ENCODE measurements at places on chromosomes 13 and 19.

GRCh38 chr19:5250127-5250659 lies 90.4 kb downstream of the PTPRS start:
- DNase-seq = no peak

DNA sequence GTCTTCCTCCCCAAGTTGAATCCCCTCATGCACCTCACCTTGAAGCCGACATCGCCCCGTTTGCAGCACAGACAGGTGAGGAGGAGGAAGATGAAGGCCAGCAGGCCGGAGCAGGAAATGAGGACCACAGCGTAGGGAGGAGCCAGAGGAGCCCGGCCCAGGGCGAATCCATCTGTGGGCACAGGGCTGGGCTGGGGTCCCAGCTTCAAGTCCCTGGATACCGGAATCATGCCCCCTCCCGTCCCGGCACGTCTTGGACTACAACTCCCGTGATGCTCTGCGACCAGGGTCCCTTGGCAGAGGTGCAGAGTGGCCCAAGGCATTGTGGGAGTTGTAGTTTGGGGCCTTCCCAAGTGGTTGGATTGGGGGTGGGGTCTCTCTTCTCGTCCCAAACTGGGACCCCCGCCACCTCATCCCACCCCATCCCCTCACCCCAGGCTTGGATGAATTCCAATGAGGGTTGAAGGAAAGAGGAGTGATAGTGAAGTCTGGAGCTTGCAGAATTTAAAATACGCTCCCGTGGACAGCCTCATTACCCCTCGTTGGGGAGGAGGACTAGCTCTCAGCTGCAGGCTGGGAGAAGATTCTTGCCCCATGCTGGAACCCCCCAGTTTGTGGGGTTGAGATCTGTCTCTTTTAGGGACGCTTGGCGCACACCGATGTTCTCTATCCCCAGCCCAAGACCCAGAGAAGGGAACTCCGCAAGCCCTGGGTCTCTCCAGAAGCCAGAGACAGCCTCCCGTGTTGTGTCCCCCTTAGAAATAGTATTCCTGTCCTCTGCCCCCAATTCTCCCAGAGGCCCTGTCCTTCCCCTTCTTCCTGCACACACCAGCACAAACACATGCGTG lies 990 bp downstream of the LMTK3 start:
- peak; percentile 78 for DNase-seq

GRCh38 chr19:8251025-8251472 lies 41.9 kb downstream of the CERS4 start:
- no peak for DNase-seq

- no peak for DNase-seq
Observed at GRCh38 chr19:17778968-17779929, 15.7 kb upstream of the B3GNT3 start.

DNA sequence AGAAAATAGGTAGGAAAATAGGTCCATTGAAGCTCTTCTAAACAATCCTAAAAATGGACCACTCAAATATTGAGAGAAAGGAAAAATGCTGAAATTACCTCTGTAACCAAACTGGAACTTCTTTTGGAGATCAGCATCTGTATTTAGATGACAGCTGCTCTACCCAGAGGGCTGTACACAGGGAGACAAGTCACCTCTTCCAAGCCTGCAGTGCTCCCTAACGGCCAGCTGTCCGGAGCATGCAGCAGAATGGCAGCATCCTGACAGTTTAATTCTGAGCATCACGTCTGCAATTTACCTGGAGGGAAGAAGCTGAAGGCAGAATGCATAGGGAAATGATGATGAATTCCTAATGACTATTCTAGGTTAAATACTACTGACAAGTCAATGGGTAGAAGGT lies 62.8 kb upstream of the DIAPH3 start:
- DNase-seq = no peak

GRCh38 chr13:84985860-84986259 lies 813.4 kb downstream of the SLITRK6 start:
- no peak for DNase-seq

DNA sequence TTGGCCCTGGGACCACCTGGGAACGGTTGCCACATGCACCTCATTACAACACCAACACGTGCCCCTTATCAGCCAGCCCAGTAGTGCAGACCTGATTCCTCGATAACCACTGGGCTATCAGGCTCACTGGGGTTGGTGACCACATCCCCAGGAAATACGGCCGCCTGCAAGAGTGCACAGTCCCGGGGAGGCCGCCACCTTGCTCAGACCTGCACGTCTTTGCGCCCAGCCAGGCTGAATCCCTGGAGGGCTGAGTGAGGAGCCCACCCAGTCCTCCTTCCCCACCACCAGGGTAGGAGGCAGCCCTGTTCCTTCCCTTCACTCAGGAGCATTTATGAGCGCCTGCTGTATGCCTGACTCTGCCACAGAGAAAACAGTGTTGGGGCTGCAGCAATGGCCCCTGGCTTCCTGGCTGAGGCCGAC lies 67.8 kb downstream of the CEBPG start:
- no peak for DNase-seq

GRCh38 chr19:42488783-42489521 lies 39.3 kb downstream of the CEACAM1 start:
- no peak for DNase-seq

- DNase-seq = no peak
Observed at GRCh38 chr13:103012646-103013045, 53.6 kb downstream of the SLC10A2 start.

DNA sequence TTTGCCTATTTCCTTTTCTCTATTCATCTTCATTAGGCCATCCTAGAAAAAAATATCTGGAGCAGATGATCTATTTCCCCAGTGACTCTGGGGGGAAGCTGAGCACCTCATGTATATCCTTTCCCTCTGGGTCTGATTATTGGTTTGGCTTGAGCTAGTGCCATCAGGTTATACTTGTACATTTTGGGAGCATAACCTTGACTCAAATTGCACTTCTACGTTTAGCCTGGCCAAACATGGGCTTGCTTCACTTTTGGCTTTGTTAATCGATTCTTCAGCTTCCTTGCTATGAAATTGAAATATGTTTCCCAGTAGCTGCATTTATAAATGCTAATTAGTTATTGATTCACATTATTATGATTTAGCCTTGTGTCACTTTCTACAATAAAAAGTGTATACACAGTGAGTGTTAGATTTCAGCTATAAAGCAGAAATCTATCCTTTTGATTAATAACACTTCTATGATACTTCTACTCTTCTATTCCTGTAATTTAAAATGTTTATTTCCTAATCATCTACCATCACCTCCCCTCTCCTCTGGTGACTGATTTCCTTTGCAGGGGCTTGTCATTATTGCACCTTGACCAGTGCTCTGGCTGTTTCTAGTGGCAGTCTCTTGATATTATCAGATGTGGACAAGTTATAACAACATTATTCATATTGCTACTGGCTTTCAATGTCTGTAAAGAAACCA lies 37.3 kb downstream of the TNFSF11 start:
- DNase-seq = no peak

DNA sequence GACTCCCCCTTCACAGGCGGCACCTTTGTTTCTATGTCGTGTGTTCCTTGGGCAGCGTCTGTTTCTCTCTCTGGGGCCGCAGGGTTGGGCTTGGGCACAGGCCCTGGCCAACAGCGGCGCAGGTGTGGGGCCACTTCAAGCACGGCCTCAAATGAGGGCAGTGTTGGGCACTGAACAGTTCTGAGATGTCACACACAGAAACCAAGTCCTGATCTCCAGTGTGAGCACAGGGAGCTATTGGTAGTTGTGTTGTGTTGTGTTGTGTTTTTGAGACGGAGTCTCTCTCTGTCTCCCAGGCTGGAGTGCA lies 42.7 kb downstream of the GATAD2A start:
- no peak for DNase-seq

GRCh38 chr13:110687736-110688135 lies 18.2 kb downstream of the CARS2 start:
- DNase-seq = no peak

GRCh38 chr19:1969176-1970002 lies 28.4 kb downstream of the CSNK1G2 start:
- no peak for DNase-seq

- peak; percentile 52 for DNase-seq
Observed at GRCh38 chr19:48480183-48480557, 11.0 kb downstream of the CYTH2 start.
